NAMALWA (cell line): ENCODE measurements at places on chromosomes 3 and 15.

DNA sequence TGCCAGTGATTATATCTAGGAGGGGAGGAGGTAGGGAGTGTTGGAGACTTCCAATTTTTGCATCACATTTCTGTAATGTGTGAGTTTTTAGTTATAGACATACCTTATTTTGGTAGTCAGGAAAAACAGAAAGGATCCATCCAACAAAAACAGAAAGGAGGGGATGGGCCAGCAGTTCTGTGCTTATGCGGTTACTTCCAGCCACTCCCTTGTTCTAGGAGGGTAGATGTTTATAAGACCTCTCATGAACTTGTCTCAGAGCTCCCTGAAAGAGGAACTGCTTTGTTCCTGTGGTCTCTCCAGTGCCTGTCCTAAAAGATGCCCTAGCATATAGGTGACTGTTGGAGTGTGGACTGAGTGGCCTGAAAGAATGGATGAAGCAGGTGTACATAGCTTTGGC, 323.3 kb downstream of the CACNA2D3 start:
- no peak for DNase-seq

DNA sequence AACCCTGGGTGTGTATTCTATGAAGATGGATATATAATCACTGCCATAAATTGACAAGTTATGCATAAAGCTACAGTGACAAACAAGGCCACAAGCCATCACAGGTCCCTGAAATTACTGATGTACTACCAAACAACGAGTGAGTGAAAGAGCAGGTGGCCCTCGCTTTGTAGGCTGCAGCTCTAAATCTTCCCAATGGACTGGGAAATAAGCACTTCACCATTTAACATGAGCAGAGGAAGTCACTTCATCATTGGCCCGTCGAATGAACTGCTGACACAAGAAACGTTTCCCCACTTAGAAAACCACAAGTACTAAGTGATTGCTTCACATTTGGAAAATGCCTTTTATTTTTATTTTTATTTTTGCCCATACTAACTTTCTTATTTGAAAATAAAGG, 218.0 kb downstream of the ZNF385D start:
- DNase-seq = no peak

DNA sequence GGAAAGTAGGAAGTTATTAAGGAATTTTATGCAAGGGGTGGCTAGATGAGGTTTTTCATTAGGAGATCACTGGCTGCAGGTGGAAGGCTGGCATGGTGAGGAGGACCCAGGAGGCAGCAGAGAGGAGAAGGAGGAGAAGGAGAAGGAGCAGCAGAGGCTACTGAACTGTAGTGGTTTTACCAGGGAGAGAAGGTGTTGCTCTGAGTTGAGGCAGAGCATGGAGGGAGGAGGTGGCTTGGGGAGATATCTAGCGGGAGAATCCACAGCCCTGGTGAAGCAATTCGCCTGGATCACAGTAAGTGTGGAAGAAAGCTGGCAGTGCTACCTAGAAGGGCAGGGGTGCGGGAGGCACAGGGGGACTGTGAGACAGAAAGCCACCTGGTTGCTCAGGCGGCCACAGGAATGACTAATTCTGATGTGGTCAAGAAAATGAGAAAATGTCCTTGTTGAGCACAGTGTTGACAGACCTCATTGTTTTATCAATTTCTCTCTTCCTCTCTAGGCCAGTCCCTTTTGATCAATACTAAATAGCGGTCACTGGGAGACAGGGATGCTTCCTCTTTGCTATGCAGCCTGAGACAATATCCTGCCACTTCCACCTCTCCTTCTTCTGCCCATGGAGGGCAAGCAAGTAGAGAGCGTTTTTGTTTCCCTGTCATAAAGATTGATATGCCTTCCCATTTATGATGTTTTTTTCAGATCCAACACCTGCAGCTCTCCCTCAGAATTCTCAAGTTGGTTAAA, 94.6 kb downstream of the EEFSEC start:
- no peak for DNase-seq

GRCh38 chr3:49700453-49701128, 11.2 kb downstream of the RNF123 start:
- DNase-seq = no peak

DNA sequence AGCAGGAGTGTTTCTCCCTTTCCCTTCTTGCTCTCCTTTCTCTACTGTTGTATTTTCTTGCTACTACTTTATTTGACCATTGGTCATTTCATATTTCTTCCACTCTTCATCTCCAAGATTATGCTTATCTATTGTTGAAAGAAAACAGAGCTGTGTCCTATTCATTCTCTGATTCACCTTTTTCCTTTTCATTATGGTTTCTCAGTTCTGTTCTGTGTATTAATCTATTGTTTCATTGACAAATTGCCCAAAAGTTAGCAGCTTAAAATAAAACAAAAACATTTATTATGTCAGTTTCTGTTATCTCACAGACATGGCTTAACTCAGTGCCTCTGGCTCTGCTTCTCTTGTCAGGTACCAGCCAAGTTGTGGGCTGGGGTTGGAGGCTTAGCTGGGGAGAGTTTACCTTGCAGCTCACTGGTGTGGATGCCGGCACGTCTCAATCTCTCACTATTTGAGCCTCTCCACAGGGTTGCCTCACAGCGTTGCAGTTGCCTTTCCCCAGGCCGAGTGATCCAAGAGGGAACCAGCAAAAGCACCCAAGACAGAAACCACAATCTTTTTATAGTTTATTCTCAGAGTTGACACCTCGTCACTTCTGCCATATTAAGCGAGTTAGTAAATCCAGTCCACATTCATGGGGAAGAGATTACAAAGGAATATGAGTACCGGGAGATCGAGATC, 36.9 kb upstream of the FILIP1L start:
- no peak for DNase-seq

DNA sequence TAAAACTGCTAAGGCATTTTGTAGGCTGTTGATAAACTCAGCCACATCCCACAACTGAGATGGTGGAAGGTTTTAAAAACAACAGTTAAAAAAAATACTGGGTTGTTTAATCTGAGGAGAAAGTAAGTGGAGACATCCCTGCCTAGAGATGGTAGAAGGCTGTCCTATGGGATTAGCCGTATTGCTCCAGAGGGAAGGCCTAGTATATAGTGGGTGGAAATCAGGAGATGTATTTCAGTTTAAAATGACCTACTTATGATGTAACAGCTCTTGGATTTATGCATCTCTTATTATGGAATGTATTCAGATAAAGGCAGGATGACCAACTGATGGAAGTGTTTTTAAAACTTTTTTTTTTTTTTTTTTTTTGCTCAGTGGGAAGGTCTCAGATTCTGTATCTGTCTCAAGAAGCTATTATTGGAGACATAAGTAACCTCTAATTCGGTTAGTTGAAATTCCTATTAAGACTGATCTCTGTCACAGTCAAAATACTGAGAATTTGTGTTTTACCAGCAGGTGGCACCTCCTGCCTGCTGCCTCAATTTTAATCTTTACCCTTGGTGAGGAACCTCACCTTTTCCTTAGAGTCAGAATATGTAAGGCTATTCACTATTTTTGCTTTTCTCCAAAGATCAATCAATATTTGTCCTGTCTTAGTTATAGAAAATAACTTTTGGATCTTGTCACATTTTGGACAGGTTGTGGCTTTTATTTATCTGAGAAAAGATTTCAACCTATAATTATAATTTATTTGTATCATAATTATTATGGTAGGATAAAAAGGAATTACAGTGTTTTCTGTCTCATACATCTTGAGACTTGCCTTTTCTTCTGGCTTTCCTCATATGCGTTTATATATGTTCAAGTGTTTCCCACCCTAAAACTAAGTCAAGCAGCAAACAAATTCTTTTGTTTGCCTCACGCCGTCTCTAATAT, 63.0 kb downstream of the VPS8 start:
- DNase-seq = peak; percentile 65

DNA sequence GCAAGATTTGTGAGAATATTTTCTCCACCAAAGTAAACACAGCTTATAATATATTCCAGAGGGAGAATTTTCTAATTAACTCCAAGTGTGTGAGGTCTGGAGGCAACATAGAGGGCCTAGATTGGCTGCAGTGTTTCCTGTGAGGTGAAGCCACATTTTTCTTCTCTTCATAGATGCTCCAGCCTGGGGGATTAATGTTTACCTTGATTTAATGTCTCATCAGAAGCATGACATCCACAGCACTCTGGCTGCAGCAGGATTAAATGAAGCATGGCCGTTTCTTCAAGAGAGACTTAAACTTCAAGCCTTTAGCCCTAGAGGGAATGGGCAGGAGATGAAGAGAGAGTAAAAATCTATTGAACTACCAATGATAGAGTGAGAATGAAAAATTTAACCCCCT, 137.9 kb upstream of the ZBTB20 start:
- no peak for DNase-seq

- DNase-seq = no peak
These were observed 67.4 kb downstream of the RBMS3 start for GRCh38 chr3:29348316-29348715.

GRCh38 chr3:197475997-197476525, 79.7 kb downstream of the BDH1 start:
- no peak for DNase-seq

GRCh38 chr3:139264375-139264774, 79.4 kb upstream of the MRPS22 start:
- no peak for DNase-seq

DNA sequence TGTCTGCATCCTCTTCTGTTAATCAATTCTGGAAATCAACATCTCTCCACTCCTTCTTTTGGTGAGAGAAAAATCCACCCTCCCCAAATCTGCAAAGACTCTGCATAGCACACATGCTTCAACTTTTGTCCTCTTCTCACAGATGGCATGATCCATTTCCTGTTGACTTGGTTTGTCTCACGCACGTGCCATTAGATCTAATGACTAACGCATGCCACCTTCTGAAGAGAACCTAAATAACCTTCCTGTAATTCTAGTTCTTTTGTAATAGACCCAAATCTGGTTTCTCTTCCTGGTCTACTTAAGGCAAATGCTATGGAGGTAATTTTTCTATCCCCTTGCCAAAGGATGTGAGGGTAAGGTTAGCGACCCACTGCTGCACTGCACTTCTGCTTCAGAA, 51.0 kb upstream of the ATOSA start:
- peak; percentile 93 for DNase-seq

DNA sequence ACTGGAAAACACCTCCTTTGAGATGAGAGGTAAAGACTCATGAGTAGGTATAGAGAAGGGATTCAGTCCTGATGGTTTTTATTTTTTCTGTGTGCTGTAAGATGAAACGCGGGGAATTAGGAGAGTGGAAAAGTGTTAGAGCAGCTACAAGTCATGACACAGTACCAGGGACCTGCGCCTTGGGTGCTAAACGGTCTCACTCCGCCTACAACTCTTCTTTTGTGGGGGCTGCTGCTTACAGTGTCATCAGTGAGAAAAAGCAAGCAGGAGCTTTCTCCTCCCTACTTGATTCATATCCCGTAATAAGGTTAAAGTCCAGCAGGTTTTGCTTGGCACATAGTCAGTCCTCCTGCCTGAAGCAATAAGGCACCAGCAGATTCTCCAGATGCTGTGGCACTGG, 39.1 kb downstream of the RASGRP1 start:
- no peak for DNase-seq

- DNase-seq = no peak
These were observed 166.0 kb upstream of the SATB1 start for GRCh38 chr3:18591120-18591519.

GRCh38 chr3:165854696-165855095, 17.5 kb upstream of the BCHE start:
- DNase-seq = peak; percentile 46

DNA sequence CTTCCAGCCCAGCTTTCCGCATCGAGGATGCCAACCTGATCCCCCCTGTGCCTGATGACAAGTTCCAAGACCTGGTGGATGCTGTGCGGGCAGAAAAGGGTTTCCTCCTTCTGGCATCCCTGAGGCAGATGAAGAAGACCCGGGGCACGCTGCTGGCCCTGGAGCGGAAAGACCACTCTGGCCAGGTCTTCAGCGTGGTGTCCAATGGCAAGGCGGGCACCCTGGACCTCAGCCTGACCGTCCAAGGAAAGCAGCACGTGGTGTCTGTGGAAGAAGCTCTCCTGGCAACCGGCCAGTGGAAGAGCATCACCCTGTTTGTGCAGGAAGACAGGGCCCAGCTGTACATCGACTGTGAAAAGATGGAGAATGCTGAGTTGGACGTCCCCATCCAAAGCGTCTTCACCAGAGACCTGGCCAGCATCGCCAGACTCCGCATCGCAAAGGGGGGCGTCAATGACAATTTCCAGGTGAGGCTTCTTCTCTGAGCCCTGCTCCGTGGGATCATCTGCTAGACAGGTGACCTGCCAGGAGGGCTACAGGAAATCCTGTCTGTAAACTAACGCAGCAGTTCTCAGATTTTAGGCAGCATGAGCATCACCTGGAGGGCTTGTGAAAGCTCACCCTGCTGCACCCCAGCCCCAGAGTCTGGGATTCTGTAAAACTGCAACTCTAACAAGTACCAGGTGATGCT, 1.6 kb downstream of the THBS1 start:
- DNase-seq = no peak

DNA sequence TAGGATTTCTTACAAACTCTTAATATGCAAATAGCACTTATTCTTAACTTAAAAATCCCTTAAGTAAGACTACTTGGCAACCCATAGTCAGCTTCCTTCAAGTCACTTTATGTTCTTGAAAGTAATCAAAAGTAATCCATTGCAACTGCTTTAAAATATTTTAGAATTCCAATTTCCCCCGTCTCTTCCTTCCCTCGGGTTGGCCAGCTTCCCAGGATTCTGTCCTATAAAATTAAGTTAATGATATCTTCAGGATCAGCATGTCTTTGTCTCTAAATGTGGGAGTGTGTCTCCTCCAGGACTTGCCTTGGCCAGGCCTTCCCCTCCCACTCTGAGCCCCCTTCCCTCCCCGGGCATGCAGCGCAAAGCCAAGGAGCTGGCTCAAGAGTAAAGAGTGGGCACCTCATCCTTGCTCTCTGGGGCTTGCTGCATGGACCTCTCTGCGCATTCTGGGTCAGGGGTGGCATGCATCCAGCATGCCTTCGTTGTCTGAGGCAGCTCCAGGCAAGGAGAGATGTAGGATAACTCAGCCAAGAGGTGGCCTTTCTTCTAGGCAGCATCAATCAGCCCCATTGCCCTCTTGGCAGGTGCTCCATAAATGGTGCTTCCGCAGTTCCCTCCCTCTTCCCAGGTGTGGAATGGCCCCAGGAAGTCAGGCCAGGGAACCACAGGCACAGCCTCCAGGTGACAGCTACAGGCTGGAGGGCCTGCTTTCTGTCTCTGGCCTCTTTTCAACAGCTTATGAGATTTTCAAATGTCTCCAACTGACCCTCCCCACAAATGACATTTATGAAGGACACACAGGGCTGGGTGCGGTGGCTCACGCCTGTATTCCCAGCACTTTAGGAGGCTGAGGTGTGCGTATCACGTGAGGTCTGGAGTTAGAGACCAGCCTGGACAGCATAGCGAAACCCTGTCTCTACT, 108.7 kb upstream of the ALDH1A3 start:
- DNase-seq = no peak

GRCh38 chr15:71290881-71291635, 175.8 kb downstream of the THSD4 start:
- DNase-seq = no peak

- DNase-seq = no peak
These were observed 6.2 kb downstream of the RAB11A start for GRCh38 chr15:65875458-65875857.

DNA sequence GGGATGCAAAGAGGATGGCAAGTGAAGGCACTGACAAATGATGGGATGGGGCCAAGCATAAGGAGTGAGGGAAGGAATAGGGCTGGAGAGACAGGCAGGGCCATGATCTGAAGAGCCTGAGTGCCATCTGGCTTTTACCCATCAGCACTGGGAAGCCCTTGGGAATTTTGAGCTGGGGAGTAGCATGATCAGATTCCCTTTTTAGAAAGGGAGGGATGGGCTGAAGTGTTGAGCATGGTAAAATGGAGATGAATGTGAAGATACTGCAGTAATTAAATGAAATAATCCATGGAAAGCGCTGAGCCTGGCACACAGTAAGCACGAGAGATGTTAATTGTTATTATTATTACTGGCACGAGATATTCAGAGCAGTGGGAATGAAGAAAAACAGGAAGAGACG, 9.9 kb downstream of the RBP1 start:
- no peak for DNase-seq
